Activated CD4-positive, alpha-beta T cell treated with anti-CD3 and anti-CD28 coated beads, Interleukin-2, amount 10 ng/mL, durations not matched to agents 7 days and 5 days (primary cell): ENCODE measurements at places on chromosomes 7 and 10. TPM values are rescaled to one million over a fixed set of nuclear protein-coding genes. Genes with fewer than 3 reads are reported as not detected.

Gene ATG9B
- 12.1 TPM for total RNA-seq

Gene PNLIP
- not detected for total RNA-seq

Gene ZNF273
- total RNA-seq = 9.7 TPM

Gene CYP3A7
- total RNA-seq = not detected

Gene CFAP70
- total RNA-seq = 0.75 TPM

Gene GPR15LG
- not detected for total RNA-seq
